ENCODE measurements at places on chromosomes 6 and 20.

- no peak for DNase-seq
Measured at GRCh38 chr20:62671765-62672164, 29.5 kb downstream of the SLCO4A1 start.

DNA sequence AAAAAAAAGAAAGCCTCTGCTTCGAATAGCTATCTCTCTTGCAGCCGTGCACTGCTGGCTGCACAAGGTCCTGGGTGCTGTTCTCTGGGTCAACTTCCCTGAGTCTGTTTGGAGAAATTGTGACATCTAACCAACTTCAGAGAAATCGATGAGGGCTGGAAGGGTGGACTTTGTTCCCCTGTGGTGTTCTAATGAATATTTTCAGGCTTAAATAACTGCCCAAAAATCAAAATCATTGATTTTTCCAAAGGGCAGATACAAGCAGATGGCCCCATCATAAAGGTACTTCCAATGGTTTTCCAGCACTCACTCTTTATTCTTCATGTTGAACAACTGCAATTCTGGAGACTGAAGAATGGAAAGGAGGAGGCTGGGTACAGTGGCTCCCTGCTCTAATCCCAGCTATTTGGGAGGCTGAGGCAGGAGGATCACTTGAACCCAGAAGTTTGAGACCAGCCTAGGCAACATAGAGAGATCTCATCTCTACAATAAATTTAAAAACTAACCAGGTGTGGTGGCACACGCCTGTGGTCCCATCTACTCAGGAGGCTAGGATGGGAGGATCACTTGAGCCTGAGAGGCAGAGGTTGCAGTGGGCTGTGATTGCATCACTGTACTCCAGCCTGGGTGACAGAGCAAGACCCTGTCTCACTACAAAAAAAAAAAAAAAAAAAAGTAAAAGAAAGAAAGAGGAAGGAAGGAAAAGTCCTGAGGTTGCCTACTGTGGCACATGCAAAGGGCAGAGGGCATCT lies 59.1 kb downstream of the FOXA2 start:
- no peak for DNase-seq

GRCh38 chr6:151060096-151060765 lies 179.5 kb upstream of the AKAP12 start:
- DNase-seq = no peak

DNA sequence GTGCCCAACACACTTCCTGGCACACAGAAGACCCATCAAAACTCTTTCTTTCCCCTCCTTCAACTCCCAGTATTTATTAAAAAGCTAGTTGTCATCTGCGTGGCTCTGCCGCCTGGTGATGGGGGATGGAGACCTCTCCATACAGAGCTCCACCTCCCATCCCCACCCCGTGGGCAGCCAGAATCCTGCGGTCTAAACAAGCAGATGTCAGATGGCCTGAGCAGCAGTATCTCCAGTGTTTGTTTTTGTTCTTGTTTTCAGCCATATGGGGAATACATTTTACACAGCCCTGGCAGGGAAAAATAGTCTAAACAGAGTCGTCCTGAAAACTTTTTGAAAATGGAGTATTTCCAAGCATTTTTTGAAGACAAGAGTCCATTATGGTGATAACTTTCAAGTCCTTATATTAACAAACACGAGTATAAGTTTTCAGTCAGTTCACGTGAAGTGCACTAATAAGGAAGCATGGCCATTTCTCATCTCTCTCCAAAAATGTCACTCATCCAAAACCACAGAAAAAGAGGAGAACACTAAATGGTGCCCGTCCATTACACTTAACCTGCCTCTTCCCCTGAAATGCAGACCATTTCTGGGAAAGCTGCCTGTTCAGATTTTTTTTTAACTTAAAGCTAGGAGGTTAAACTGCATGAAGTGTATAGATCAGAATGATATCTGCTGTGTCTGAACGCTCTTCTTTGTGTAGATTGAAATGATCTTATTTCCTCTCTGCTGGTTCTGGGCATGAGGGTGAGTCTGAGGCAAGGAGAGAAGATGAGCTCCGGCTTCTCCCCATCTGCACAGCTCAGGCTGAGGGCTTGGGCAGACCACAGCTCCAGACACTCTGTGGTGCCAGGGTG lies 91.0 kb downstream of the TCP11 start:
- DNase-seq = no peak

DNA sequence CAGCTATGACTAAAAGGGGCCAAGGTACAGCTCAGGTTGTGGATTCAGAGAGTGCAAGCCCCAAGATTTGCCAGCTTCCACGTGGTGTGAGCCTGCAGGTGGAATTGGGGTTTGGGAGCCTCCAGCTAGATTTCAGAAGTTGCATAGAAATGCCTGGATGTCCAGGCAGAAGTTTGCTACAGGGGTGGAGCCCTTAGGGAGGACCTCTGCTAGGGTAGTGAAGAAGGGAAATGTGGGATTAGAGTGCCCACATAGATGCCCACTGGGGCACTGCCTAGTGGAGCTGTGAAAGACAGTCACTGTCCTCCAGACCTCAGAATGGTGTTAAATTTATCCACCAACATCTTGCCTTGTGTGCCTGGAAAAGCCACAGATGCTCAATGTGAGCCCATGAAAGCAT lies 255.1 kb downstream of the BMP2 start:
- DNase-seq = no peak

DNA sequence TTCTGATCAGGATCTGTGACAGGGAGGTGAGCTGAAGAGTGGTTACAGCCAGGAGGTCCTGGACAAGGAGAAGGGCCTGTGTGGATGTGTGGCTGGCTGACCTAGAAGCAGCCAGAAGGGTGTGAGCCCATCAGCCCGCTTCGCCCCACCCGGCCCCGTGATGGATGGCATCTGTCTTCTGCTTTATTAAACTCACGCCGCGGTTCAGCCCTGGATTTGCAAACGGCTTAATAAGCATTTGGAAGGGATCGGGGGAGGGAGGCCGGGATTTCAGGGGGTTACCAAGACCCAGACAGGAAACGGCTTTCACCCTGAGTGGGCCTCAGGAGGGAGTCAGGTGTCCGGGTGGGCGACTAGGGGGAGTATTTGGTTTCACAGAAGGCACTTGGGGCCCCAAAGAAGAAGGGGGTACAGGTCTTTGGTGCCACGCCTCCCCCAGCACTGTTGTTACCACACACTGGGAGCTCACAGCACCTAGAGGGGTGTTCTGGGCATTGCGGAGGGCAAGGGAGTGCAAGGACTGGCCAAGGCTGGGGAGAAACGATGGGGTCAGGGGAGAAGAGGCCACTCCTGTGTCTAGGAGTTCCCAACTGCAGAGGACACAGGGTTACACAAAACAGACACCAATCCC lies 53.8 kb upstream of the FOXP4 start:
- no peak for DNase-seq

GRCh38 chr20:58566981-58567380 lies 51.8 kb upstream of the APCDD1L start:
- DNase-seq = no peak

GRCh38 chr6:36700831-36701230 lies 3.2 kb downstream of the RAB44 start:
- DNase-seq = no peak

GRCh38 chr20:925516-925915 lies 9.4 kb upstream of the ANGPT4 start:
- DNase-seq = no peak

GRCh38 chr6:53426667-53427270 lies 78.0 kb upstream of the ELOVL5 start:
- DNase-seq = no peak

DNA sequence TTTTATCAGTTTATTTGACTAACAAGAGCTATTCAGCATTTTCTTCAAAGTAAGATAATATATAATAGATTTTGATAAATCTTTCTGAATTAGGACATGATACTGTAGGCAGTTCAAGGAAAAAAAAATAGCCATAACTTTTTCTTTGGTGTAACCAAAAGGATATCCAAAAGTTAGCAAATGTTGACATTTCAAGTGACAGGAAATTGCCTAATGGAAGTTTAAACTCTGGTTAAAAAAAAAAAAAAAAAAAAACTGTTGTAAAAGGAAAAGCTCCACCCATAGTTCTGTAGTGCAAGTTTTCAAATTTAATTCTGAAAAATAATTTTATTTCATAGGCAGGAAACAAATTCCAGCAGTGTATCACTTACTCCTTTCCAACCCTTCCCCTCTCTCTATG lies 18.8 kb downstream of the HEBP2 start:
- DNase-seq = no peak

GRCh38 chr6:102039441-102039840 lies 645.9 kb downstream of the GRIK2 start:
- no peak for DNase-seq

- DNase-seq = no peak
Measured at GRCh38 chr6:41693281-41694240, 41.8 kb downstream of the TFEB start.

DNA sequence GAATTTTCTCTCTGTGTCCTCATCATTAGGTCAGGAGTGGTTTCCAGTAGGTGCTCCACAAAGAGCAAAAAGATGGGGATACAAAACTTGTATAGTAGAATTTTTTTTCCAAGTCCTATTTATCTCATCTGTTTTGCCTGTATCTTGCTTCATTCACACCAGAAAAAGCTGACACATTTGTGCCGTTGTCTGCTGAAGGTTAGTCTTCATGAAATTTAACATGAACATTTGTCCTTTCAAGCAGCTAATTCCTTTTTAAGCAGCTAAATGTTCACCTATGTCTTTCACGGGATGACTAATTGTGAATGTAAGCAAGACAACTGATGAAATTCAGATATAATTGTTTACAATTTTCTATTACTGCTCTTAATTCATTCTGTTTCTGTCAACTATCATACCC lies 83.8 kb downstream of the ATXN1 start:
- no peak for DNase-seq

- DNase-seq = no peak
Measured at GRCh38 chr6:33217246-33217645, 8.9 kb downstream of the RING1 start.

DNA sequence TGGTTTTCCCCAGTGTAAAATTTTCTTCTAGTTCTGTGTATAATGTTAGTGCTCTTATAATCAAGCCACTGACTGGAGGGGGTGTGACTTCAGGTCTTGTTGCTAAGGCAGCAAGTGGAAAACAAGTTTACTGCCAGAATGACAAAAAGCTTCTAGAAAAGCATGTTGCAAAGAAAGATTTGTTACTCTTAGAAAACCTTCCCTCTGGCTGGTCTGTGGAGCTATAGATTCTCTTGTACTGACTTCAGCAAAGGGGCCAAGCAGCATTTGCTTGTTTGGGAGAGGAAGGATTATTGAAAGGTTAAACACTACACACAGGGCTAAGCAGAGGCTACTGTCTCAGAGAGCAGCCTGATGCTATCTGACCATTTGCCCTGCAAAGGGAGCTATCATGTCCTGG lies 288.8 kb downstream of the BTBD9 start:
- DNase-seq = no peak

- no peak for DNase-seq
Measured at GRCh38 chr6:135922746-135923145, 71.2 kb downstream of the PDE7B start.

GRCh38 chr6:44051515-44051914 lies 75.7 kb downstream of the MRPL14 start:
- no peak for DNase-seq

- no peak for DNase-seq
Measured at GRCh38 chr6:110523451-110524021, 47.1 kb upstream of the SLC22A16 start.

DNA sequence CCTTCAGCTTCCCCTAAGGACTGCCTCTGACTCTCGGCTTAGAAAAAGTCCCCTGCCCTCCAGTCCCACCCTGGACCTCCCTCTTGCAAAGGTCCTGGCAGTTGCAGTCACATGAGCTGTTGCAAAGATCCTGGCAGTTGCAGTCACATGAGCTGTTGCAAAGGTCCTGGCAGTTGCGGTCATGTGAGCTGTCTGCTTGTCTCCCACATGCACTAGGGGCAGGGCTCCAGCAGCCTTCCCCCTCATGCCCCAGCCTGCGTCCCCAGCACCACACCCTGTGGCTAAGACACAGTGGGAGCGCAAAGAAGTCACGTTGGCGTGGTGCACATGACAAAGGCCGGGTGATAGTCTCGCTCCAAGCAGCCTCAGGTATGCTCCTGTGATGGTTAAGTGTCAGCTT lies 82.9 kb downstream of the ZNF217 start:
- DNase-seq = no peak

DNA sequence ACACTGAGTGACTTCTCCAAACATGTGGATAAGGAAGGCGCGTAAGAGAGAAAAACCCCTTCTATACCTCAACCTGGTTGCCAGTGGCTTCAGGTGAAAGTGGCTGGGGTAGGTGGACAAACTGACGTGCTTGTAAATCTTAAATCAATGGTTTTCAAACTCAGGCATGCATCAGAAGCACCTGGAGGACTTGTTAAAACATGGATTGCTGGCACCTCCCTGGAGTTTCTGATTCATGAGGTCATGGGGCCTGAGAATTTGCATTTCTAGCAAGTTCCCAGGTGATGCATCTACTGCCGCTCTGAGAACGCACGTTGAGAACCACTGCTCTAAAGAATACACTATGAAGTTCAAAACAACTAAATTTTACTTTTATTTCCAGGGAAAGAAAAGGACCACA lies 31.9 kb upstream of the TAB2 start:
- DNase-seq = no peak

GRCh38 chr6:40803897-40804702 lies 216.9 kb upstream of the LRFN2 start:
- no peak for DNase-seq

- DNase-seq = no peak
Measured at GRCh38 chr20:8722277-8722928, 346.5 kb upstream of the PLCB4 start.

GRCh38 chr6:53199156-53199555 lies 50.5 kb upstream of the GCM1 start:
- no peak for DNase-seq

- no peak for DNase-seq
Measured at GRCh38 chr6:36897609-36898008, 11.9 kb downstream of the C6orf89 start.

DNA sequence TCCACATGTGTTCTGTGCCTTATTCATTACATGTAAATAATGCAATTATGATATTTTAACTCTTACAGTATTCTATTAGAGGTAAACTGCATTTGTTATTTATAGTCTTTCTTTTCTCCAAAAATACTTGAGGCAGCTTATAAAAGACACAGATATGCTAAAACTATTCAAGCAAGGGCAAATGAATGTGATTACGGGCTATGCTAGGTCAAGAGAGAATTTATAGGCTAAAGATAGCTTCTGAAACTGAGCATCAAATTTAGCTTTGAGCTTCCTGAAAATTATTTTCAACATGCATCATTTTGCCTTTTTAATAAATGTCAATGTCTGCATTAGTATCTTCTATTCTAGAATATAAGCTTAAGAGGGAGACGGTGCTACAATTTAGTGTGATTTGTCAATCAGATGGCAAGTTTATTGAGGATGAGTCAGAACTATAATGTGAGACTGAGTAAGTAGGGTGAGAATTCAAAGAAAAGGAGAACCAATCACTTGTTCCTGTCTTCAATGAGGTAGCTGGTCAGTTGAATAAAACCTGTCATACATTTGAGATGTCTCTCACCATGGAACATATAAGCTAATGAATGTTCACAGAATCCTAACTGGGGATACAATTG lies 669.4 kb upstream of the CITED2 start:
- no peak for DNase-seq

- no peak for DNase-seq
Measured at GRCh38 chr6:98824162-98824901, 10.0 kb upstream of the POU3F2 start.
